ENCODE measurements at places on chromosomes 4 and X.
A peak's percentile ranks its signal among the peaks of the same experiment; 100 is the strongest.

DNA sequence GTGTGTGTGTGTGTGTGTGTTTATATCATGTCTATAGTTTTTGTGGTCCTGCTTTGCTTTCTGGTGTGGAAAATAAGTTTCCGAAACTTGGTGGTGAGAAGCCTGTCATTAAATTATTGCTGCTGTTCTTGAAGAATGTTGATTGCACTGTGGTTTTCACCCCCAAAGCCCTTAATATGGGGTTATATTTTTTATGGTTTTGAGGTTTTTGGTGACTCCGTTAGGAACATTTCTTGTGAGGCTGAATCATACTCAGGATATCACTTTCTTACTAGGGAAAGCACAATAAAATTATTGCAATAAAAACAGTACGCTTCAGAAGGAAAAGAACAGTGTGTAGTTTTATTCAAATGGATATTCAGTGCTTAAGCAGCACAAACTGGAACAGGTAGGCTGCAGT lies 539.1 kb upstream of the MAGEB18 start:
- DNase-seq = no peak

DNA sequence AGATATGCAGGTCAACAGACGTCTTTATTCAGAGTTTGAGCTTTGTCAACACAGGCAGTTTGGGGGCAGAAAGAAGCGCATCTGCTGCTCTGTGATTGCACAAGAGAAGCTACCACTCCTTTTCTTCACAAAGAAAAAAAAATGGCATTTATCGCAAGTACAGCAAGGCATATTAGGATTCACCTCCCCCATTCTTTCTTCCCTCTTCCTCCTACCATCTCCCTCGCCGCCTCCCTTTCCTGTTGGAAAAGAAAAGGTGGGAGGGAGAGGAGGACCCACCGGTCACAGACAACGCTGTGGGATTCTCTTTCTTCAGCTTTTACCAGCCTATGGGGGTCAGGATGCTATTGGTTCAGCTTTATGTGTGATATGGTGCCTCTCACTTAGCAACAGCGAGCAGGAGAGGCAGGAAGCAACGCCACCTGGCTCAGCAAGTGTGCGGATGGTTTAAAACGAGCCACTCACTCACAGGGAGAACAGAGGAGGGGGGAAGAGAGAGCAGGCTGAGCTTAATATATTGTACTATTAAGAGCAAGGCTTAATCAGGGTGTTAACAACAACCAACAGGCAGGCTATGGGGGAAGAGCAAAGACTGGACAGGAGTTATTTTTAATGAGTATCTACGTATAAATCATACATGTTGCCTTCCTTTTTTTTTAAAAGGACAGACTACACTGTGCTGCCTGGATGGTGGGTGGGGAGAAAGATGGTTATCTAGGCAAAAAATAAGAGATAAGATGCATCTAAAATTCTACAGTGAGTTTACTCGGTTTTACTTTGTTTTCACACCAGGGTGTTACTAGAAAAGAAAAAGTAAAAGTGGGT lies 104.7 kb downstream of the MAML3 start:
- peak; percentile 62 for DNase-seq

GRCh38 chr4:142016031-142016430 lies 379.6 kb downstream of the IL15 start:
- no peak for DNase-seq

- no peak for DNase-seq
Observed at GRCh38 chr4:94333866-94334265, 8.8 kb downstream of the HPGDS start.

- no peak for DNase-seq
Observed at GRCh38 chr4:168408620-168409019, 71.7 kb downstream of the DDX60L start.

GRCh38 chr4:128823025-128823661 lies 13.6 kb downstream of the JADE1 start:
- DNase-seq = no peak

GRCh38 chrX:148691456-148691855 lies 191.0 kb downstream of the AFF2 start:
- no peak for DNase-seq

GRCh38 chrX:44931441-44931973 lies 58.5 kb downstream of the KDM6A start:
- DNase-seq = no peak

DNA sequence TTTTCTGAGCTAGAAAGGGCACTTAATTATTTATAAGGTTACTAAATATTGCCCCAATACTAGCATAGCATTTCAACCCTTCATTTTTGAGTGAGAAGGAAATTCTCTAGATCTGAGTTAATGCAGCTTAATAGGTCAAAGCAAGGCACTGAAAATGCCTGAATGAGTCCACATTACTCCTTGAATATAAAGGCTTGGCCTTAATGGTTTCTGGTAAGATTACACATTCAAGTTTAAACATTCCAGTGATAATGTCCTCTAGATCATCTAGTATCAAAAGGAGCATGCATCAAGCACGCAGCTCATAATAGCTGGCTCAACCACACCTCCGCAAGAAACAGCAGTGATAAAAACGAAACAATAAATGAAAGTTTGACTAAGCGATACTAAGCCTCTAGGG lies 87.5 kb downstream of the SPANXN3 start:
- DNase-seq = no peak

DNA sequence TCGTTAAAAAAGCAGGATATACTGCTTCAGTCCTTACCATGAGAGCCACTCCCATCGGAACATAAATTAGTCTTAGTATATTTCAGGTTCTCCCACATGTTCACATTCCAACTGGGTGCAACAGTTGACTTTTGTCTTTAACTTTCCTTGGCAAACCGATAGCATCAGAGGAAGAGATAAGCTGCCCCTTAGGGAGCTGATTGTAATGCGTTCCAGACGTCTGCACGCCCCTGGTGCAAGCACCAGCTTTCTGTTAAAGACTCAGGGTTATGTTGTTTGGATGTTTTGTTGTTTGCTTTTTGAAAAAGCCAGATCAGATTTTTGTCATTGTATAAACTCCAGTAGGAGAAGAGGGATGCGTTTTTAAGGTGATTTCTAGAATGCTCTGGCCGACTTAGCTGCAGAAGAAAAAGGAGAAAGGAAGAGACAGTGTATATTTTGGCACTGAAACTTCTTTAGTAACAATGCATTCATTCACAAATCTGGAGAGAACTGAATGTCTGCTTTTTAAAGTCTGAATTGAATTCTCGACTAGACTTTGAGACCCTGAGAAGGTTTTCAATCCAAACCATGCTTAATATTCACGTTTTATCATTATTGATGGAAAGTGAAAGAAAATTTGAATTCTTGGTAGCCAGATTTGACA lies 160.9 kb downstream of the CBR4 start:
- no peak for DNase-seq

DNA sequence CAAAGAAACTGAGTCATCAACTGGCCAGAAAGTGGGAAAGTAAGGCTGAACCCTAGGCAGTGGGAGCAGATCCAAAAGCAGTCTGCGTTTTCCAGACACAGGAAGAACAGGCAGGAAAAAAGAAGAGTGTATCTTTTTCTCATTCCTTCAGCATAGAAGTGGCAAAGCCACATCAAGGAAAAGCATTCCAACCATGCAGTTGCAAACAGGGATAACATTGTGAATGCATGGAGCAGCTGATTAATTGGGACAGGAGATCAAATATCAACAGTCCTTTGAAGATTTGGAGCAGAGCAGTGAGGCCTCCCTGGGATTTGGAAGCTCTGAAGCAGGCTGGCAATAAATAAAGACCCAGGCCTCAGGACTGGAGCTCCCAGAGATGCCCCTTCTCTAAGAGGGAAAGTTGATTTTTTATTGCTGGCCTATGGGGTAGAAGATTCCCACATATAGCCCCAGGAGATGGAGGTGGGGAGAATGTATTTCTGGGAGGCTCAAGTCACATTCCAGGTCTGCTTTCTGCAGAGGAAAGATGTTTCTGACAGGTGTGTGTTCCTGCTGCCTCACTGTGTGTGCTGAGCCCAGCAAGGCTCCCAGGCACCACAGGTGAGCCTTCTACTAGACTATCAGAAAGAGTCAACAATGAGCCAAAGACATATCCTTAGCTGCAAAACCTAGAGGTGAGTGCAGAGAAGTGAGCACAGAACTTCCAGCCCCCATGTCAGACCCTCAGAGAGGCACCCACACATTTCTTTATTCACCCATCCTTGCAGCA lies 222.5 kb downstream of the RAB28 start:
- DNase-seq = no peak

DNA sequence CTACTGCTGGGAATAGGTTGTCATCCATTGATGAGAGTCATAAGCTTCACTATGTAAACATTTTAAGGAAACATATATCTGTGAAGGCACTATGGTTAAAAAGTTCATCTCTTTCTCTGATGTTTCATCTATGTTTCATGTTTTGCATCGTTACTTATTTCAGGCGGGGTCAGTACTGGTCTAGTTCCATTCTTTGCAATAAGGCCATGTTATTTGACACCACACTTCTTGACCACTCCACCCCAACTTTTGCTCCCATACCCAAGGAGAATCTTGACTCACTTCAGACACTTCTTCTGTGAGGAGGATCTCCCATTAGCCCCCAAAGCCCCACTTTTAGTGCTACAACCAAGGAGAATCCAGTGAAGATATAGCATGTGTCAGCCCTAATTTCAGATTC lies 119.4 kb downstream of the GRIA3 start:
- DNase-seq = no peak

DNA sequence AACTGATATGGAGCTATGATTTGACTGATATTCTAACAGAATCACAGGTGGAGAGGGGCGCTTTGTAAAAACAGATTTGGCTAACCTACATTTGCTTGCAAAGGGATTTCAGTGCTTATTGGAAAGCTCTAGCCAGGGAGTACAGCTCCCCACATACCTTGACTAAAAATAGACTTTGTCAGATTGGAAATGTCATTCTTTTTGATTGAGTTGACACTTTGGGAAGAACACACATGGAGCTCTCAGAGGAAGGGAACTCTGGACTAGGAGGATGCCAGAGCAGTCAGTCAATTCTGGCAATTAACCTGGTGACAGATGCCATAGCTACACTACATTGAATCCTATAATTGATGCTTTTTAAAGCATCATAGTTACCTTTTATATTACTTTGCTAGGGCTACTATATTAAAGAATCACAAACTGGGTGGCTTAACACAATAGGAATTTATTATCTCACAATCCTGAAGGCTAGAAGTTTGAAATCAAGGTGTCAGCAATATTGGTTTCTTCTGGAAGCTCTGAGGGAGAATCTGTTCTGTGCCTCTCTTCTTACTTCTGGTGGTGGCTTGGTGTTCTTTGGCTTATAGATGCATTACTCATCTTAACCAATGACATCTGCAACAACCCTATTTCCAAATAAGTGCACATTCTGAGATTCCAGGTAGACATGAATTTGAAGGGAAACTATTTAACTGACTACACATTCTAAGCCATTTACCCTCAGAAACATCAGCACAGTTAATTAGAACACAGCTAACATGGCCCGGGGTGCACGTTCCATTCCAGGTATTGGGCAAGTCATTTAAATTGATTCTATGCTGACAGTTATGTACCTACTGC lies 8.4 kb upstream of the HERC3 start:
- DNase-seq = no peak

- no peak for DNase-seq
Observed at GRCh38 chr4:154414796-154415195, 76.8 kb downstream of the DCHS2 start.

DNA sequence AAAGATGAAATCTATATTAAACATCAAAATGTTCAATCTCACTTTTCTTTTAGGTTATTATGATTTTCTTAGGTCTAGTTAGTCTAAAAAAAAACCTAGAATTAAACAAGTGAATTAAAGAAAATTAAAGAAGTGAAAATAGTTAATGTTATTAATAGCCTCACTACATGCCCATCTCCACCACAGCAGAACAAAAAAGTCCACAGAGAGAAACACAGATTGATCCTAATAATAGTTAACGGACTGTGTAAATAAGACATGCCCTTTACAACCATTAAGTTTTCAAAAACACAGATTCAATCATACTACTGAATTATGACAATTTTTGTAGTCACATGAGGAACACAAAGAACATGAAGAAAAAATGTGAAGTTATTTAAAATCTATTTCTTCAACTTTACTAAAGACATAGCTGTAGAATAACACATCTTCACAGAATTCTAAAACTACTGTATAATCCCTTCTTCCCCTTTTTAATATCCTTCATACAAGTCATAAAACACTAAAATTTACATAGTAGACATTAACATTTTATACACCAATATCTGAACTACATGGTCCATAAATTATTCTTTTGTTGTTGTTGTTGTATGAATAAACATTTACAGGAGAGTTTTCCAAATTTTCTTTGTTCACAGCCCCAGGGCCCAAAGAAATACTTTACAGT lies 15.3 kb downstream of the HELQ start:
- DNase-seq = no peak

- no peak for DNase-seq
Observed at GRCh38 chrX:133660281-133660680, 245.0 kb upstream of the GPC4 start.

- peak; percentile 92 for DNase-seq
Observed at GRCh38 chrX:107710617-107711391, 64.8 kb downstream of the TSC22D3 start.

DNA sequence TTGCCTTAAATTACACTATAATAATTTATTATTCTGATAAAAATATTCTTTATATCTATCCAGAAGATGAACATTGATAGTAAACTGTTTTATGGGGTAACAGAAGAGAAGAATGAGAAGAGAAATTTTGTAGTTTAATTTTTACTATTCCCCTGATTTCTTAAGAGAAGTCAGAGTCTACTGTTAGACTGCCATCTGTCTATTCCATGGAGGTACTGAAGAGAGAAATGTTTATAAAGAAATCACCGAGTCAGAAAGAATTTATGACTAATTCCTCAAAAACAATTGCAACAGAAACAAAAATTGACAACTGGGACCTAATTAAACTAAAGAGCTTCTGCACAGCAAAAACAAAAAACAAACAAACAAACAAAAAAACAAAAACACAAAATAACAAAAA lies 149.9 kb downstream of the FGF16 start:
- DNase-seq = no peak

DNA sequence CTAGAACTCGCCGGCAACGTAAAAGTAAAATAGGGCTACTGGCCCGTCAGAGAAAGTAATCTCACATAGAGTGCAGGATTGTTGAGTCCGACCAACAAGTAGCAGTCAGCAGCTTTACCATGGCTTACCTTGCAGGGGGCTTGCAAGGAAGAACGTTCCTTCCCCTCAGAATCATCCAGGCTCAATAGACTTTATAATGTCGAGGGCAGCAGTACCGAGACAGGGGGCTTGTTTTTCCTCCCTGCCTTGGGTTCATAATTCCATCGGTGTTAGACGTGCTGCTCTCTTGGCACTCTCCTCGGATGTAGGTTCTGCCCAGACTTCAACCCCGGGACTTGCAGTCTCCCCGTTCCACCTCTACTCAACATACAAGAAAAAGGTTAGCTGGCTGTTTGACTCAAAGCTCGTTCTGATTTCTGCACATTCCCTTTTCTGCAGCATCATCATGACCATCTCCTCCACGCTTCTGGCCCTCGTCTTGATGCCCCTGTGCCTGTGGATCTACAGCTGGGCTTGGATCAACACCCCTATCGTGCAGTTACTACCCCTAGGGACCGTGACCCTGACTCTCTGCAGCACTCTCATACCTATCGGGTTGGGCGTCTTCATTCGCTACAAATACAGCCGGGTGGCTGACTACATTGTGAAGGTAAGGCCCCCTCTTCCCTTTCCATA lies 1.5 kb downstream of the SLC10A4 start:
- DNase-seq = no peak

GRCh38 chr4:78179196-78179595 lies 122.1 kb downstream of the FRAS1 start:
- DNase-seq = no peak

GRCh38 chr4:57220172-57220571 lies 110.0 kb upstream of the IGFBP7 start:
- DNase-seq = no peak
